ENCODE measurements at places on chromosomes 12 and 14.

DNA sequence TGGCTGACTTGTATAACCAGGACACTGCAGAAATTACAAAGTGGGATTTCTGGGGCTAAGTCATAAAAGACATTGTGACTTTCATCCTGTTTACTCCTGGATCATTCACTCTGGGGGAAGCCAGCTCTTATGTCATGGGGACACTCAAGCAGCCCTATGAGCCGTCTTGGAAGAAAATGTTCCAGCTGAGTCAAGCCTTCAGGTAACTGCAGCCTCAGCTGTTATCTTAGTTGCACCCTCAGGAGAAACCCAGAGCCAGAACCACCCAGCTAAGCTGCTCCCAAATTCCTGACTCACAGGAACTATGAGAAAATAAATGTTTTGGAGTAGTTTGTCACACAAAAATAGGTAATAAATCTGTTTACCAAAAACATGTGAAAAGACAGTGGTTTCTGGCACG is 43.1 kb upstream of the GXYLT1 start:
- DNase-seq = no peak

DNA sequence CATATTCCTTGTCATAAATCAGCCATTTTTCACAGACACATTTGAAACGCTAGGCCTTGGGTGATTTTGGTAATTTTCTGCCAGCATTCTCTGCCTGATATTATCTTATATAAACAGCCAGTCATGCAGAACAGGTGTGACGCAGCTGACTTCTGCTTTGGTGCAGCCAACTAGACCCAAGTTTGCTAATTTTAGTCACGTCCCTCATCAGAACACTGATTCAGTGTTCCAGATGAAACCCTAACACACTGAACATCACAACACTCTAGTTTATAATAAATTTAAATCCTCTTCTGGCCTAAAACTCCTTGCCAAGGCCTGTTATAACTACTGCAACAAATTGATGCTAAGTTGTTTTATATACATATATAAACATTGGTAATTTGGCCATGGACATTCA is 386.1 kb downstream of the SEC23A start:
- DNase-seq = no peak

DNA sequence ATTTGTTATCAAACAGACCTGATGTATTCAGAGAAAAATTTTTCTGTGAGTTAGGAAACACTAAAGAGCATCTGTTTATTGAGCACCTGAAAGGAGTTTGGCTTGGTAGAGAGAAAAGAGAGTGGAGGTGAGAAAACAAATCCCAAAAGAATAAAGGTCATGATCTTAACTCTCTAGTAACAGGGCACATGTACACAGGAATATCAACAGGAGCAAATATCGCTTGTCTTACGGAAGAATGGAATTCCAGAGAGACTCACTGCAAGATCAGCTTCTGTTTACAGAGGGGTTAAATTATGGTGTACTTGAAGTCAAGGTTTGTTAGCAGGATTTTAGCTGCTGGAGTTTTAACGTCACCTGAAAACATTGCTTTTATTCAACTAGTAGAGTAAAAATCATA is 78.8 kb downstream of the SPPL3 start:
- DNase-seq = no peak

- DNase-seq = no peak
Observed at GRCh38 chr12:112151766-112152541, 26.6 kb downstream of the TRAFD1 start.

DNA sequence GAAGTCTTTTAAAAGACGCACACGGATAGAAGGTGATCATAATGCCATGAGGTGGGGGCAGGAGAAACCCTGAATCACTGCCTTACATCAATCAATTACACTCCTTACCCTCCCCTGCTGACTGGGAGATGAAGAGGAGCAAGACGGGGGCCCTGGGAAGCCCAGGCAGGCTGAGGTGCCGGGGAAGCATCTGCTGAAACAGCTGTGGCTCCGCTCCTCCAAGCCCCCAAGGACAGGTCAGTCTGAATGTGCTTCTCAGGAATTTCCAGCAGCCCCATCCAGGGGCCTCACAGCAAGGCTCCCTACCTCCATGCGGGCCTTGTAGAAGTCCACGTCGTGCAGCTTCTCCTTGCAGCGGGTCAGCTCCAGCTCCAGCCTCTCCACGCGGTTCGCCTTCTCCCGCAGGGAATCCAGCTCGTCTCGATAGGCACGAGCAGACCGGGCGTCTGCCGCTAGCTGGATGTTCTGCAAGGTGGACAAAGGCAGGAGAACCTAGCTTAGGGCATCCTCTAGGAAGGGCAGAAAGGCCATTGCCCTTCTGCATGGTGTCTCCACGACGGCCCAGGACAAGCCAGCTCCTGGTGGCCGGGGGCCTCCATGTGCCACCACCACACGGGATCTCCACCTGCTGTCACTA is 79.8 kb downstream of the CCDC88C start:
- no peak for DNase-seq

- DNase-seq = no peak
Observed at GRCh38 chr14:54532111-54533012, 22.7 kb downstream of the CGRRF1 start.

GRCh38 chr14:90140956-90141316 is 79.1 kb downstream of the KCNK13 start:
- no peak for DNase-seq

GRCh38 chr12:124917135-124917840 is 2.8 kb upstream of the UBC start:
- no peak for DNase-seq

DNA sequence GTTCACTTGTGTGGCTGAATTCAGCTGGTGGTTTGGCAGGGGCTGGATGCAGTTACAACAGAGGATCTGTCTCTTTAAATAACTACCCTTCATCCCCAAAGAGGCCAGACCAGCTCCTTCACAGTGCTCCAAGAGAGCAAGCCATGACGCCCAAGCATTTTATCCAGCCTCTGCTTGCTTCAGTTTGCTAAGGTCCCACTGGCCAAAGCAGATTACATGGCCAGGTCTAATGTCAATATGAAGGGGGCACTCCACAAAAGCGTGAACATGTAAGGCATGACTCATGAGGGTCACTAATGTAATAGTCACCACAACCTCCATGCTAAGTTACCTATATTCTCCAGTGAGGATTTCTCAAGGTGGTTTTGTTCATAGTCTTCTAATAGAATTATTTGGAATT is 62.9 kb downstream of the MARK3 start:
- no peak for DNase-seq

GRCh38 chr12:115268451-115268850 is 584.5 kb upstream of the TBX3 start:
- no peak for DNase-seq

DNA sequence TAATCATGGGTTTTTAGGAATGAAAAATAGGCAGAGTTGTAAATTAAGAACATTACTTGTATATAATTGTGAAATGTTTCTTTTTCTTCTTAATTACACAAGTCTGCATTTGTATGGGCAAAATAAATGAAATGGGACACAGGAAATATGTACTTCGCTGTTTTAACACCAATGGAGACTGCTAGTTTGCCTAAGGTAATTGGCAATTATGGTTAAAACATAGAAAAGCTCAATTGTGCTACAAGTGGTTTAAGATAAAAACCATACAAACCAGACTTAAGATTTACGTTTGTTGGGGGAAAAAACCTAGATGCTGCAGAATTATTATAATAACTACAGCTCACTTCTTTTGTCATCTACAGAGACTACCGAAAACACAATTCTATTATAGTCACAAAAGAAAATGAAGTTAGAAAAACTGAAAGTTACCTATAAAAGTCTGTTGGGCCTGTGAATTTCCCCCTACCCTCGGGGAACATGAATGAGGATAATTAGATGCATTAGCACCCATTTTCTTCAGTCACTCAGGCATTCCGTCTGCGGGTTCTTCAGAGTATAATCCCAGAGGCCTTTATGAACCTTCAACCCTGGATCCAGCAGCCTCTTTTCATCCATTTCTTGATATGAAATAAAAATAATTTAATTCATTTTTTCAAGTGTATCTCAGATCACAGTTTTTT is 37.2 kb downstream of the BTBD7 start:
- peak; percentile 11 for DNase-seq

- DNase-seq = no peak
Observed at GRCh38 chr14:62546862-62547474, 498.3 kb downstream of the KCNH5 start.

DNA sequence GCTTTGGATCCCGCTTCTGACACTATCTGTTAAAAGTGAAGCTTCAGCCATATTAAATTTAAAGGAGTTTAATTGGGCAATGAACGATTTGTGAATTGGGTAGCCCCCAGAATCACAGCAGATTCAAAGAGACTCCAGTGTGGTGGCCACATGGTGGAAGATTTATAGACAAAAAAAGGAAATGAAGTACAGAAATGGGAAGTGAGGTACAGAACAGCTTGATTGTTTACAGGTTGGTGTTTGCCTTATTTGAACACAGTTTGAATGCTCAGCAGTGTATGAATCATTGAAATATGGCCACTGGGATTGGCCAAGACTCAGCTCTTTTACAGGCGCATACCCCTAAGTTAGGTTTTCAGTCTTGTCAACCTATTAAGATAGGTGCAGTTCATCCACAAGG is 21.9 kb downstream of the CCDC91 start:
- DNase-seq = no peak

DNA sequence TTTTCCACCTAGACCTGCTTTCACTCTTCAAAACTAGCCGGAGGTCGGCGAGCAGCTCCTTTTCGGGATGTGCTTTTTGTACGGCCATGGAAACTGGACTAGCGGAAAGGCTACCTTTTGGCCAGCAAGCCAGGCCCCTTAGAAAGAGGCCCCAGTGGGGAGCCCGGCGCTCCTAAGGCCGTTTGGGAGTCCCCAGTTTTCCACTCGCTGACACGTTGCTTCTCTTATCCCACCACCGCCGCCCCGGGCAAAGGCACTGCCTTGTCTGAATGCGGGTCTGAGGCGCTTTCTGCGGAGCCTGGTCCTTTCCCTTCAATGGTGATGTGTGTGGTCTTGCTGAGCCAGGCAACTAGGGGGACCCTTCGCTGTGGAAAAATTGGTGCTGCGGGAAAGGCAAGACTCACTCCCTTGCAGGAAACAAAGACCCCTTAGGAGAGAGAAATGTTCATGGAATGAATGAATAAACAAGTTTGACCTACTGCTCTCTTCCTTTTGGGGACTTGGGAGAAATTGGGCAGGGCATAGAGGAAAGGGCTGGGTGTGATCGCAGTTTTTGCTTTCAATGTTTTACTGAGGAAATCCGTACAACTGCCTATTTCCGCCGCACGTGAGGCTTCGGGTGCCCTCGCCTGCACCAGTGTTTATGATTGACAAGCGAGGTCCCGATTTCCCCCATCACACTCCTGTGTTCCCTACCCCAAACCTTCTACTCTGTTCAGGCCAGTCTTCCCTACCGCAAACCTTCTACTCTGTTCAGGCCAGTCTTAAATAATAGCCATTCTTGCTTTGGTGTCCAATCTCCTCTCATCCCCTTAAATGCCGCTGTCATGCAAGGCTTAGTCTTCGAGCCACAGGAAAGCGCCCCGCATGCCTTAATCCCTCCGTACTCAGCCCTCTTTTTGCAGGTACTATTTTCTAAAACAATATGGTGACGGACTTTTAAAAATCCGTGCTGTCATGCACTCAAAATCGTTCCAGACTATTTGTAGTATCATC is 1.0 kb upstream of the SLC38A2 start:
- no peak for DNase-seq

- DNase-seq = no peak
Observed at GRCh38 chr12:46554460-46554859, 181.9 kb upstream of the SLC38A2 start.

DNA sequence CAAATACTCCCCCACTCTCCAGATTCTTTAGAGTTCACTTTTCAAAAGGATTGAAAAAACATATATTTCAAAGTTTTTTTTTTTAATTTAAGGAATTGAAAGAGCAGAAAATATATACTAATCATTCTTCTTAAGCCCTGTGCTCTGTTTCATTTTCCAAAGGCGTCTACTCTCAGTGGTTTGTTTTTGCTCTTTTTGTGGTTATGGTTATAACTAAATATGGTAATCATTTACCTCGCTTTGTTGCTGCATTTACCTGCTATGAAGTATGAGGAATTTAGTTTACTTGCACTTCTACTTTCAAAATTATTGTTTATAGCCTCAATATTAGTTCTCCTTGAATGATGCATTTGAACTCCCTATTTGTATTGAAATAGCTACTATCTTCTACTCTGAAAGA is 55.9 kb upstream of the LRRK2 start:
- DNase-seq = no peak

GRCh38 chr14:26820572-26820971 is 222.7 kb upstream of the NOVA1 start:
- no peak for DNase-seq

DNA sequence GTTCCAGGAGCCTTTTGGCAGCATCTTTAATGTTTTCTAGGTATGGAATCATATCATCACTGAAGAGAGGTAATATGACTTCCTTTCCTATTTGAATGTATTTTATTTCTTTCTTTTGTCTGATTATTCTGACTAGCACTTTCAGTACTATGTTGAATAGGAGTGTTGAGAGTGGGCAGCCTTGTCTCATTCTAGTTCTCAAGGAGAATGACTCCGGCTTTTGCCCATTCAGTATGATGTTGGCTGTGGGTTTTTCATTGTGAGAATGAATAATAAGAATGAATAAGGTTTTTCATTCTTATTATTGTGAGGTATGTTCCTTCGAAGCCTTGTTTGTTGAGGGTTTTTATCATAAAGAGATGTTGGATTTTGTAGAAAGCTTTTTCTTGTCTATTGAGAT is 98.9 kb downstream of the GPHN start:
- no peak for DNase-seq

DNA sequence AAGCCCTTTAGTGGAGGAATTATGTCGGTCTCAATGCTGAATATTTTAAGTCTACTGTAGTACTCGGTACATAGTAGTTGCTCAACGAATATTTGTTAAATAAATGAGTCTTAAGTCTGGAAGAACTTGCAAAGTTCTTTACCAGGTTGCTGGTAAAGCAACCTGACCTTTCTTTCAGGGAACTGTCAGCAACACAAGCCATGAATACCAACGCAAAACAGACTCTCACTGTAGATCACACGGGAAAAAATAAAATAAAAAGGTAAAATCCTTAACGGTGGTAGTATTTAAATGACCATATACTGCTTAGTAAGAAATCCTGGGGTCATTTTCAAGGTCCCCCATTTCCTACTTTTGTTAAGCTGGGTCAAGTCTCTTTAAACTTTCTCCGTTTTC is 447 bp upstream of the NUBPL start:
- no peak for DNase-seq

DNA sequence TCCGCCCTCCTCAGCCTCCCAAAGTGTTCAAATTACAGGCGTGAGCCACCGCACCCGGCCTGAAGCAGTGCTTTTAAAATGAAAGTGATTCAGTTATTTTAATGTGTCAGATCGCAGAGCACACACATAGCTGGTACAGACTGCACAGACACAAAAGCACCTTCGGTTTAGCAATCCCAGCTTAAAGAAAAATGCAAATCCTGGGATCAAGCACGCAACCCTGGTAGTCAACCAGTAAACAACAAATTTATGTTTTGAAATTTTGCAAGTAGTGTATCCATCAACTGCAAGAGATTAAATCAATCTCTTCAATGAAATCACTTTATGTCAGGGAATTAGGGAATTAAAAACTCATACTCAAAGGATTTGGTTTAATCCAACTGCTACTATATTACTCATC is 28.4 kb downstream of the SLC38A1 start:
- DNase-seq = no peak

GRCh38 chr12:96157427-96157826 is 36.7 kb upstream of the ELK3 start:
- DNase-seq = no peak

- no peak for DNase-seq
Observed at GRCh38 chr14:70289138-70289537, 70.3 kb downstream of the COX16 start.

- DNase-seq = no peak
Observed at GRCh38 chr12:3624273-3624672, 128.6 kb downstream of the CRACR2A start.

GRCh38 chr12:42705863-42706262 is 116.3 kb upstream of the PRICKLE1 start:
- DNase-seq = no peak

- DNase-seq = no peak
Observed at GRCh38 chr14:101469382-101470247, 91.7 kb upstream of the DIO3 start.

All from NCI-H1417 treated with DMSO at 0.1 percent for 48 hours (cell line).